Stimulated activated CD8-positive, alpha-beta memory T cell treated with anti-CD3 and anti-CD28 coated beads, Interleukin-7, amount 100 ng/mL, for 48 hours (primary cell): ENCODE measurements at places on chromosomes 1 and 21.

GRCh38 chr1:58310881-58311280, 235.6 kb downstream of the OMA1 start:
- DNase-seq, result no peak

GRCh38 chr1:234670967-234671626, 61.1 kb upstream of the IRF2BP2 start:
- no peak for DNase-seq

DNA sequence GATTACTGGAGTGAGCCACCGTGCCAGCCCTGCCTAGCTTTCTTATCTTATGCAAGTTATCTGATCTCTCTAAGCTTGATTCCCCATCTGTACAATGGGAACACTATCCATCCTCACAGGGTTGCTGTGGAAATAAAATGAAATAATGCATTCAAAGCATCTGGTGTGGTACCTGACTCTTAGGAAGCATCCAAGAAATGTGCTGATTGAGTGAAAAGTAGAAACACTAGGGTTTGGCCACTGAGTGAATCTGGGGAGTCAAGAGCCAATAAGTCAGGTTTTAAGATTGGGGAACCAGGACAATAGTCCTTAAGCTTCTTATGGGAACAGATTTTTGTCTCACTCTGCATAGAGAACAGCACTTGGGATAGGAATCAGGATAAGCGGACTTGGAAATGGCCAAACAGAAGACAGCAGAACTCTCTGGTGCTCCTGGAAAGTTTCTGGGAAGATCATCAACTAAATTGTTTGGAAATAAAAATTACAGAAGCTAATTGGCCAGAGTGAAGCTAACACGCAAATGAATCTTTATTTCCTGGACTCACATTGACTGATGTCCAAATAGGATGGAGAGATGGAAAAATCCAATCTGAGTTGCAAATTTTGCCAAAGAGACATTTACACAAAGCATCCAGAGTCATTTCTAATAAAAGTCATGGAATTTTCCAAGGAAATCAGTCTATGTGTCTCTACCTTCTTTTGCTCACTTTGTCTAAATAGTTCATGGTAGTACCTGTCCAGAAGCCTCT, 3.3 kb downstream of the PAFAH2 start:
- no peak for DNase-seq

DNA sequence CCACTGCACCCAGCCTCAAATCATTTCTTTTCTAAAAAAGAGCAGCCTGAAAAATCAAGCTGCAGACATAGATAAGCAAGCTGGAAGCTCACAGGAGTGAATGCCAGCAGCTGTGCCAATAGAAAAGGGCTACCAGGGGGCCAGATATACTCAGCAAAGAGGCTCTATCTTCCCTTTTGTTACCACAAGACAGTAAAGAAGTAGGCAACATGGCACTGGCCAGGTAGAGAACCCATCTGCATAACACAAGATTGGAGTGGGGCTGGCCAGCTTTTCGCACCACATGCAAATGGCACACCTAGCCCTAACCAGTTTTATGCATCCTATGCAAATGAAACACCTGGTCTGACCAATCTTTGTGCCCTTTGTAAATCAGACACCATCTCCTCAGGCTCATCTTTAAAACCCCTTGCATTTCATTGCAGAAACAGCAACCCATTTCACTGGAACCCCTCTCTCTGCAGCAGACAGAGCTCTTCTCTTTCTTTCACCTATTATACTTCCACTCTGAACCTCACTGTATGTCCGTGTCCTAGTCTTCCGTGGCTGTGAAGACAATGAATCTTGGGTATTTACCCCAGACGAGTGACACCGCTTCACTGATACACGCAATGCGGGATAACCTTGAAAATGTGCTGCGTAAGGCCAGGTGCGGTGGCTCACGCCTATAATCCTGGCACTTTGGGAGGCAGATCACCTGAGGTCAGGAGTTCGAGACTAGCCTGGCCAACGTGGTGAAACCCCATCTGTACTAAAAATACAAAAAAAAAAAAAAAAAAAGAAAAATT, 15.1 kb downstream of the CASP9 start:
- DNase-seq, result no peak

- DNase-seq, result no peak
Measured at GRCh38 chr1:76425201-76426145, 350.9 kb downstream of the ST6GALNAC3 start.

- no peak for DNase-seq
Measured at GRCh38 chr1:179077396-179077795, 4.5 kb upstream of the TOR3A start.

- no peak for DNase-seq
Measured at GRCh38 chr1:192766876-192767275, 42.0 kb upstream of the RGS2 start.

GRCh38 chr1:9449110-9449627, 90.1 kb upstream of the SLC25A33 start:
- DNase-seq, result no peak

DNA sequence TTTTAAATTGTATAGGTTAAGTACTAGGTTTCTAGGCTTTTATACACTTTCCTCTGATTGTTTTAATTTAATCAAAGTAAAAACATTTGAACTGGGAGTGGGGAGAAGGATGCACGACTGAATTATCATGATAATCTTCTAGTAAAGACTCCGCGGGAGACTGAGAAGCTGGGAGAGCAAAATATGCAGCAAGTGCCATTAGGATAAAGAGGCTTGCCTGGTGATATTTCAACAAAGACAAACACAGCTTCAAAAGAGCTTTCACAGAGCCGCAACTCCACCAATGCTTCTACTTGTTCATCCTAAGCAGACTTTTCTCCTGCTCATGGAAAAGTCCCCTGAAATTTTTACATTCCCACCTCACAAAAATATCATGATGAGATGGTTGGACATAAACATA, 239.0 kb upstream of the PTBP2 start:
- DNase-seq, result no peak

DNA sequence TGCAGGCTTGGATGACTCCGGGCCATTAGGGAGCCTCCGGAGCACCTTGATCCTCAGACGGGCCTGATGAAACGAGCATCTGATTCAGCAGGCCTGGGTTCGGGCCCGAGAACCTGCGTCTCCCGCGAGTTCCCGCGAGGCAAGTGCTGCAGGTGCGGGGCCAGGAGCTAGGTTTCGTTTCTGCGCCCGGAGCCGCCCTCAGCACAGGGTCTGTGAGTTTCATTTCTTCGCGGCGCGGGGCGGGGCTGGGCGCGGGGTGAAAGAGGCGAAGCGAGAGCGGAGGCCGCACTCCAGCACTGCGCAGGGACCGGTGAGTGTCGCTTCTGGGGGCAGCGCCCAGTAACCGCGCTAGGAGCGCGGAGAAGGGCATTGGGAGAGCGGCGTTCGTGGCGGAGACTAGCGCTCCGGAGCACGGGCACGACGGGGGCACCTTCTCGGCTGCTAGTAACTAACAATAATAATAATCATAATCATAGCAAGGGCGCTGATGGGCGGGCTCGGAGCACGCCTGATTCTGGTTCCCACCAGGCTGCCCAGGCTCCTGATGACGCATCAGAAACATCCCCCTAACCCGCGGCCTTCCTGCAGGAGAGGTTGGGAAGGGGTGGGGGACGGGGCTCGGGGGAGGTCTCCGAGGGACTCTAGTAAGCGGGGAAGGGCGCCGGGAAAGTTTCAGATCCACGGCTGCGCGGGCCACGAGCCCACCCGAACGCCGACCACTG, at the start of gene MX1:
TSS of gene MX1 (plus strand) at position 286 of the 722 bp plus-strand sequence. CDS start 5,832 bp downstream, outside the sequence.
- DNase-seq, result peak; percentile 48

GRCh38 chr1:54837002-54837853, 36.1 kb upstream of the TTC22 start:
- DNase-seq, result no peak

DNA sequence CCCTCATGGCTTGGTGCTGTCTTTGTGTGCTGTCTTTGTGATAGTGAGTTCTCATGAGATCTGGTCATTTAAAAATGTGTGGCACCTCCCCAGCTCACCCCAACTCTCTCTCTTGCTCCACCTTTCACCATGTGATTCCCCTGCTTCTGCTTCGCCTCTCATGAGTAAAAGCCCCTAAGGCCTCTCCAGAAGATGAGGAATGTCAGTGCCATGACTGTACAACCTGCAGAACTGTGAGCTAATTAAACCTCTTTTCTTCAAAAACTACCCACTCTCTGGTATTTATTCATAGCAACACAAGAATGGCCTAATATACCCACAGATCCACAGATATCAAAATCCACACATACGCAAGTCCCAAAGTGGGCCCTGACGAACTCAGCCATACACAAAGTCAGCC, 88.9 kb upstream of the PPP2R5A start:
- DNase-seq, result no peak

GRCh38 chr1:27135541-27136235, 19.2 kb downstream of the SLC9A1 start:
- DNase-seq, result no peak

DNA sequence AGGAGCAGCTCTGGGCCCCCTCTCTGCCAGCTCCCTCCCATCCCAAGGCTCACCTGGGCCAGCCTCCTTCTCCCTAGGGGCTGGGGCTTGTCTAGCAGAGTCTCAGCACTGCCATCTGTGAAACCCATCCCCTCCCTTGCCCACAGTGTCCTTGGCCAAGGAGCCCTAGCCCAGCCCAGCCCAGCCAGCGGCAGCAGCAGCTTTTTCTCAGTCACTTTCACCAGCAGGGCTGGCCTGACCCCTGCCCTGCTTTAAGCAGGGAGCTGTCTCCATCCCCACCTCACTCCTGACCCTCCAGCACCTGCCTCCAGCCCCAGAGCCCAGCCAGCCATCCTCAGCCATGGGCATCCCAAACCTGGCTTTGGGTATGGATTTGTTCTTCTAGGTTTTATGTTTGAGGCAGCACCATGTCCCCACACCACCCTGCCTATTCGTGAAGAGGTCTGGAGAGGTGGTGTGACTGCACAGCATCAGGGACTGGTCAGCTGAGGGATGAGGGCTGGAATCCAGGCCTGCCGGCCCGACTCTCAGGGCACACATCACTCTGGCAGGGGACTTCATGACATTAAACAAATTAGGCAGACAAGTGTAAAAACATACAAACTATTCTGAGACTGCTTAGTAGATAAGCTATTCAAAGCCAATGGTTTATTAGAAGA, 36.1 kb upstream of the ABCG1 start:
- no peak for DNase-seq

DNA sequence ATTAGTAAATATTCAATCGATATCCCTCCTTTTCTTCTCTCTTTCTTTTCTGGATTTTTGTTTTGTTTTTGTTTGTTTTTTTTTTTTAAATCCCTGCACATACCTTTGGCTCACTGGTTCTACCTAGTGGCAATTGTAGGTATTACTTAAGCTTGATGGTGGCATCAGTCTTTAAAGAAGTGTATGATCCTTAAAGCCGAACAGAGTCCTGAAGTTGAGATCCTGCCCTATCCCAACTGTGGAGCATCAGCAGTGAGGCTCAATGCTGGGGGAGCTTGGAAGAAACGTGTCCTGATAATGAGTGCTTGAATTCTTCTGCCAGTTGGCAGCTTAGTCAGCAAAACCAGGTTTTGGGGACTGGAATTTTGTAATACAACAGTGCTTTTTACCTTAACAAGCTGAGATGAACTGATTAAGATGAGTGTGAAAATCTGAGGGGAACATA, 60.8 kb downstream of the FASLG start:
- DNase-seq, result no peak

GRCh38 chr1:186577633-186578032, 102.6 kb downstream of the PTGS2 start:
- no peak for DNase-seq

GRCh38 chr1:90176530-90176929, 181.6 kb downstream of the ZNF326 start:
- no peak for DNase-seq

- DNase-seq, result no peak
Measured at GRCh38 chr1:227779685-227780084, 35.8 kb upstream of the PRSS38 start.

DNA sequence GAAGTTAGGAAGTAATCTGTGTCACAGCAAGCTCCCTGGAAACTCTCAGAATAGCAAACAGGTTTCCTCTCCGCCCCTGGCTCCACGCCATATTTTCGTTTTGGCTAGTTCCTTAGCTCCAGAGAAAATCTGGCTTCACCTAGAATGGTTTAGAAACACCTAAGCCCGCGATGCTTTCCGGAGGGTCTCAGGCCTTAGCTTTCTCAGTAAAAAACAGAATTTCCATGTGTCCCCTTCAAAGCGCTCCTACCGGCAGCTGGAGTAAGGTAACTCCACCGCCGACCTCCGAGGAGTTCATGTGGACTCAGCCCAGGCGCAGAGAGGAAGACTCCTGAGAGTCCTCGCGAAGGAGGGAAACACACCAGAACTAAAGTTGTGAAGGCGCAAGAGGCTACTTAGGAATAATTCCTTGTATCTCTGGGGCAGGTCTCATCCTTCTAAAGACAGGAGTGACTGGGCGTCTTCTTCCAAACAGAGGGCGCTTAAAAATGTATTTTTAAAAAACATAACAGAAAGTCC, 406 bp downstream of the KIAA0040 start:
- DNase-seq, result peak; percentile 18

- no peak for DNase-seq
Measured at GRCh38 chr1:180424848-180425457, 77.4 kb downstream of the ACBD6 start.

GRCh38 chr1:199422206-199422605, 605.3 kb upstream of the NR5A2 start:
- no peak for DNase-seq

DNA sequence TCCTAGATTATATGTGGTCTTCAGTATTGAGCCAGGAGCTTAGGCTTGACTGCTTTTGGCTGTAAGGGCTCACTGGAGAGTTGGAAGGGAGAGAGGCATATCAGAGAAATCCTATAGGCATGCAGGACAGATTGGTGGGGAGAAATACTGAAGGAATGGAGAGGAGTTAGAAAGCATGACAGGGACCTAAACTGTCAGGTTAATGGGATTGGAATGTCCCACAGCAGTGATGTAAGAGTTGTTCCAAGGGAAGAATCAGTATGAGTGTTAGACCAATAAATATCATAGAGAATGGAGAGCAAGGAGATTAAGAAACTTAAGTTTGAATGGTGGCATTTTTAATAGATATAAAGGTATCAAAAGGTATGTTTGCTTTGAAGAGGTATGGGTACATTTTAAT, 39.7 kb downstream of the SLC35A3 start:
- no peak for DNase-seq

GRCh38 chr1:165891111-165891860, 63.9 kb downstream of the UCK2 start:
- no peak for DNase-seq

DNA sequence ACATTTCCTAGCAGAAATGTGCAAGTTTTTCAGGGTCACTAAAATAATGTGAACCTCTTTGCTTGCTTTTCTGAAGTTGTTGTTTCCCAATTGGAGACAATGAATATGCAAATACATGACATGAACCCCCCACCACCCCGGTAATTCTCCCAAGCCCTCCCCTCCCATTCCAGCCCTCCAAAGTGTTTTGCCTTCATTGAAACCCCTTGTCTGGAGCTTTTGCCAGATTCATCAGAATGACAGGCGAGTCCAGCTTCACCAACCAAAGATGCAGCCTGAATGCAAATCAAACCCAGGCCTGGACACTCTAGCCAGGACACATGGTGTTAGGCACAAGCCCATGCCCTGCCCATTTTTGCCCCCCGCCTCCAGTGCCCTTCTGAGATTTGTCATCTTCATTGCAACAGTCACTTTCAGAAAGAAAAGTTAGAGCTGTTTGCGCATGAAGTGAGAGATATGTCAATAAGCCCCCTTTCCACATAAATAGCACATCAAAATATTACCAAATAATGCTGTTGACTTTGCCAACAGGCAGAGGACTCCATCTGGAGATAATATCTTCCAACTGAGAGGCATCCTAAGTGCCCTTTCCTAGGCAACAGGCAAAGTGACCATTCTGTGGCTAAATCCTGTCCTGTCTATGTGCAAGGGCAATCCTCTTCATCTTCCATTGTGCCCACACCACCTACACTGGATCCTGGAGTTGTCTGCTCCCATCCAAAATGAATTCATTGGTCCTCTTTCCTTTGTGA, 145.6 kb upstream of the NFIA start:
- no peak for DNase-seq

- no peak for DNase-seq
Measured at GRCh38 chr1:199918196-199918769, 109.2 kb upstream of the NR5A2 start.
